ENCODE measurements at places on chromosomes 7 and 10.

DNA sequence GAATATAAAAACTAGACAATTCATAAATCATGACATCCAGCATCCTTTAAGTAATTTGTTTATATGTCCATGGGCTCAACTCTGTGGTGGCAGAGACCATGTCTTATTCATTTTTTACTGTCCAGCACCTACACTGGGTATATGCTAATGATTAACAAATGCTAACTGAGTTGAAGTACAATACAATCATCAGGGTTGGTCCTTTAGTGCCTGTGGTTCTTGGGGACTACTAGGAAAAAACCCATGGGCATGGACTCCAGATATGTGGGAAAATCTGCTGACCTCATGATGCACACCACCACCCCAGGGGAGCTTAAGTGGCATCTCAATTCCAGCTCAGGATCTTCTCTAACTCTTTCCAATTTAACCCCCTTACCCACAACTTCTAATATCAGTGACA, 85.3 kb upstream of the YAE1 start:
- DNase-seq: no peak

GRCh38 chr10:28873540-28873939, 196.2 kb downstream of the BAMBI start:
- no peak for DNase-seq

GRCh38 chr7:7848246-7848645, 120.3 kb upstream of the GLCCI1 start:
- no peak for DNase-seq

GRCh38 chr10:17109475-17110207, 20.0 kb downstream of the CUBN start:
- DNase-seq: no peak

- no peak for DNase-seq
Measured at GRCh38 chr7:46619723-46620310, 698.7 kb upstream of the IGFBP3 start.

DNA sequence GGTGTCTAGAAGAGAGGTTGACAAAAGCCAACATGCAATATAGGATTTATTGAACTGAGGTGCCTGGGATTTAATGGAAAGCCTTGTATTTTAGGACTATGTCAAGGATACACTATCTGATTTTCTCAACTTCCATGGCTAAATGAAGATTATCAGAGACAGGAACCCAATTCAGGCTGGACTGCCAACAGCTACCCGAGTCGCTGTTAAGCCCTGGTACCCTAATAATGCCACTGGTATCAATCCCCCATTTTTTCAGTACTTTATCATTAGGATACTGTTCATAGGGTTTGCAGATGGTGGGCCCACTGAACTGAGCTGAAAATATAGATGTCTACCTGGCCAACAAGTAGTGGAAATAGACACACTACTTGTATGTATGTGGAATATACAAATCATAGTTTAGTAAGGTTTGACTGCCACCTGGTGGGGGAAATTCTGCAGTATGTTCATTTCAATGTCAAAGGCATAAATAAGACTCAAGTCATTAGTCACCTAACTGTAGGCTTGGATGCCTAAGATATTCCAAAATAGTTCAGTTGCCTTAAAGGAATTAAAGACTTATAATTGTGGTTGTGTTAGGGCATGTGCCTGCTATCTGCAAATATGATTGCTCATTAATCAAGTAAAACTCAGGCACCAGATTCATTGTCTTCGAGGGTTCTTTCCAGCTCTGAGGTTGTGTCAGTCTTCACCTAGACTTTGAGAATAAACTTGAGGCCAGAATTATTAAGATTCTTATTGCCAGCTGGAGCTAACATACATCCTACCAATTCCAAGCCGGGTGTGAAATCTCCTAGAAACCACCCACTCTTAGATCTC, 34.1 kb upstream of the NOBOX start:
- DNase-seq: no peak

- no peak for DNase-seq
Measured at GRCh38 chr7:14637968-14638367, 264.6 kb downstream of the DGKB start.

GRCh38 chr7:75660566-75661215, 78.0 kb downstream of the HIP1 start:
- DNase-seq: no peak

- no peak for DNase-seq
Measured at GRCh38 chr10:16583382-16583781, 61.7 kb upstream of the C1QL3 start.

DNA sequence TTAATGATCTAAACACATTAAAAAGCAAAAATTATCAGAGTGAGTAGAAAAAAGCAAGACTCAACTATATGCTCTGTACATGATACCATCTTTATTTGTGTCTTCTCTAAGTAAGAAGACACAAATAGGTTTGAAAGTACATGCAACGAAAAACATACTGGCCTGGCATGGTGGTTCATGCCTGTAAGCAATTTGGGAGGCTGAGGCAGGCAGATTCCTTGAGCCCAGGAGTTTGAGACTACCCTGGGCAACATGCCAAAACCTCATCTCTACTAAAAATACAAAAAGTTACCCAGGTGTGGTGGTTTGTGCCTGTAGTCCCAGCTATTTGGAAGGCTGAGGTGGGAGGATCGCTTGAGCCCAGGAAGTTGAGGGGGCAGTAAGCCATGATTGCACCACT, 78.1 kb upstream of the TOMM7 start:
- no peak for DNase-seq

DNA sequence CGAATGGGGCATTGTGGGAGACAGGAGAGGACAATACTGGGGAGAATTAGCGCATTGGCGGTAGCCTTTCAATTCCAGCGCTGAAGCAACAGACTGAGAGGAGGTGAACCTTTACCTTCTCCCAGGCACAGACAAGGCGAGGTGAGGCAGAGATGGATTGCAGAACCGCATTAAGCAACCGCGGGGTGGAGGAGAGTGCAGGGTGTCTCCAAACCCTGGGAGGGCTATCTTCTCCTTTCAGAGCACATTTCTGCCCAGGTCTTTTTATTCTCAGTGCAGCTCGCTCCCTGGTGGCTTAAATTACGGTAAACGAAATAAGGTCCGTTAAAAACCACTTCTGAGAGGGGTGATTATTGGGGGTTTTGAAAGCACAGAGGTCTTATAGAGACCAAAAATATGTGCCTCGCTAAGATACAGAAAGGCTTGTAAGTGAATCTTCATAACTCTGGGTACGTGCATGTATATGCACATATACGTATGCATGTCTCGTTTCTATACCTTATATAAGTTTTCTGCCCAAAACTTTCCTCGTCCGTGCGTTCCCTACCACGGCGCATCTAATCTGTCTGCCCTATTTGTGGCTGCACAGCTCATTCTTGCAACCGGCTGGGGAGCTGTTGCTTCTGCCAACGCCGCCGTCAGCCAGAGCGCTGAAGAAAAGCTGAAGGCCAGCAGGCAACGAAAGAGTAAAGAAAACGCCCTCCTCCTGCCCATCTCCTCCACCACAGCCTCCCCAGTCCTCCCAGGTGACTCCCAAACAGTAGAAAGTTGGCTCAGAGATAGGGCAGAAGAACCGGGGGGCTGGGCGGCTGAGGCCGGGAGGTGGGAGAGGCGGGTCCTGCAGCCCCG, 895 bp upstream of the ZNF804B start:
- DNase-seq: no peak

DNA sequence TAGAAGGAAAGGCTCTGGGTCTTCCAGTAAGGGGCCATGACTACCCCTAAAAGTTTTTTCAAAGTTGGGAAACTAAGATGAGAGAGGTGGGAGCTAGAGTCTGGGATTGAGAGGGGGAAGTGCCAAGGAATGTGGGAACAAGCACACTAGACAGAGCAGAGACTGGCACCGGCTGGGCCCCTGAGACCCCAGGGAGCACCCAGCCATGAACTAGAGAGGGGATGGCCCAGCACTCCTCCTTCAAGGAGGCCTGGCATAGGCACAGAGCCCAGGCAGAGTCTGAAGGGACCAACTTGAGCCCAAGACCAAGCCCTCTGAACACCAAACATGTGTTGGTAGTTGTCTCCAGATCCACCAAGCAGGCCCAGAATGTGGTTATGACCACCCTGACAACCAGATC, 119.0 kb downstream of the GRID1 start:
- no peak for DNase-seq

DNA sequence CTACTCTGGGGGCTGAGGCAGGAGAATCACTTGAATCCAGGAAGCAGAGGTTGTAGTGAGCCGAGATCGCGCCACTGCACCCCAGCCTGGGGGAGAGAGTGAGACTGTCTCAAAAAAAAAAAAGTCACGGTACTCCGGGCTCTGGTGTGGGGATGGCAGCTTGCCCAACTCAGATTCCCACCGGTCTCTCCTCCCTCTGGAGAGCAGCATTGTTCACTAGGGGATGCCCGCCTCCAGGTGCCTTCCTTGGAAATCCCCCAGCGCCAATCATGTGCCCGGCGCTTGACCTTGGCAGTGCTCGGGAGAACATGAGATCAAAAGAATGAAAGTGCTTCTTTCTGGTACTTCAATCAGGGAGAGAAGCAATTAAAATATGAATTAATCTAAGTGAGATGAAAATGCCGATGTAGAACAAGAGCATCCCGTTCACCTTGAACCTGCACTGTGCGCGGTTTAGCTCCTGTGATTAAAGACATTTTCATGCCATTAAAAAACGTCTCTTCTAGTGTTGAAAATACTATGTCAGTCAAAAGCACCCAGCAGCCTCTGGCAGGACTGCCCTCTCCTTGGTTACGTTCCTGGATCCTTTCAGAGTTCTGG, 1127.3 kb upstream of the AUTS2 start:
- no peak for DNase-seq

- DNase-seq: peak; percentile 87
Measured at GRCh38 chr10:5951167-5951711, 26.1 kb downstream of the IL15RA start.

DNA sequence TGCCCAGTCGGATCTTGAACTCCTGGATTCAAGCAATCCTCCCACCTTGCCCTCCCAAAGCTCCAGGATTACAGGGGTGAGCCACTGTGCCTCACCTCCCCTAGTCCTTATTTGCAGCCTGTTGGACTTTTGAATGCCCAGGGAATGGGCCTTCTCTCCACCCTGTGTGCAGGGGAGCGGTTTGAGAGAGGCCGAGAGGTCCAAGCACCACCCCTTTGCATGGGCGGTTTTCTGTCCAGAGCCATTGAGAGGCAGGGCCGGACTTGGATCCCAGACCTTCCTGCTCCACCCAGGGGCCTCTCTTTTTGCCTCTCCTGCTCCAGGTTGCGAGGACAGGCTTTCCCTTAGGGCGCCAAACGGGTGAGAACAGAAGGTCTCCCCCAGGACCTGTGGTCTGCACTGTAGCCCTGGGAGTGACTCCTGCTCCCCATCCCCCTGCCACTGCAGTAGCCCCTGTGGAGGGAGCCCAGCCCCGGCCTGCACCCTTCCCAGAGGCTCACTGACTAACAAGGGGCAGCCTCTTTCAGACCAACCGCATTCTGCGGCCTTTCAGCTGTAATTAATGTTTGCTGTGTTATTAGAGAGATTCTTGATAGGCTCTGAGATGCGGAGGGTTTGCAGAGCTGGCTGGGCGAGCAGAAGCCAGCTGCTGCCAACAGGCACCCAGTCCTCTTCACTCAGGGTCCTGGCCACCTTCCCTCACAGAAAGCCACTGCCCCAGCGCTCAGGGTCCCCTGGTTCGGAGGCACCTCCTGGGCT, 57.9 kb downstream of the ELFN1 start:
- DNase-seq: no peak

DNA sequence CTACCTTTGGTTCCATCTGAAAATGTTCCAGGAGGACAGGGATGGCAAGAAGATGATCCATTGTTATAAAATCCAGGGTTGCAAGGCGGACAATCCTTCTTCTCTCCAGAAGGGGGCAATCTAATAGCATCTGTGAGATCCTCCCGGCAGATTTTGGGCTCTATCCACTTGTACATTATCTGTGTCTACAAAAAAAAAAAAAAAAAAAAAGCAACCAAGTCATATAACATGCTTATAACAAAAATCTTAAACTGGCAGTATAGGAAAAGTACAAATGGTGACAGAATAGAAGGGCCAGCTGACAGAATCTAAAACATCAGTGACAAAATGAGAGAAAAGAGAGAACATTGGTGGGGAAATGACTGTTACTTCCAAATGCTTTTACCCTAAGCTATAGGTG, 132.7 kb downstream of the ELAPOR2 start:
- no peak for DNase-seq

GRCh38 chr7:158519633-158520174, 67.9 kb downstream of the PTPRN2 start:
- no peak for DNase-seq

DNA sequence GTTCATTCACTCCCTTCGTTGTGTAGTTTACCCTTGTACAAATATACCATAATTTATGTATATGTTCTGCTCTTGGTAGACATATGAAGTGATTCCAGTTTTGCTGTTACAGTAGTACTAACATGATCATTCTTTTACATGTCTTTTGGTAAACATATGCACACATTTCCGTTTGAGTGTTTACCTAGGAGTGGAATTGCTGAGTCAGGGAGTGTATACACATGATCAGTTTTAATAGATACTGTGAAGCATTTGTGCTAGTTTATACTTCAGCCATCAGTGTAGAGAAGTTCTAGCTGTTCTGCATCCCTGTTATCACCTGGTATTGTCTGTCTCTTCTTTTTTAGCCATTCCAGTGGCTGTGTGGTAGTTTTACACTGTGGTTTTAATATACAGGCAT, 34.5 kb upstream of the CYP26C1 start:
- no peak for DNase-seq

DNA sequence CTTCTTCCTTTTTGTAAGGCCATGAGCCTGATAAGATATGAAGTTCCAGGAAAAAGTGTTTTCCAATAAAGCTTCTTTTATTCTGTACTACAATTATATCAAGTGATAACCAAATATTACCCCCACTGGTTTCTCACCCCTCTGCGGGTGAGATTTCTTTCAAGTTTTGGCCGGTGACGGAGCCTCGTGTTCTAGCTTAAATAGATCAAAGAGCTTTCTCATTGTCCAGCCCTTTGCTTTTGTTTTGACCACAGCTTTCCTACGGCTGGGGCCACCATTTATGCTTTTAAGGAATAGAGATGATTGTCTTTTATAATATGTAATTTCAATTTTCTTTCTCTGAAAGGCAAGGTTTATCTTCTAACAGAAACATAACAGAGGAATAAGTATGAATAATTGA, 196.7 kb upstream of the MTPN start:
- DNase-seq: no peak

DNA sequence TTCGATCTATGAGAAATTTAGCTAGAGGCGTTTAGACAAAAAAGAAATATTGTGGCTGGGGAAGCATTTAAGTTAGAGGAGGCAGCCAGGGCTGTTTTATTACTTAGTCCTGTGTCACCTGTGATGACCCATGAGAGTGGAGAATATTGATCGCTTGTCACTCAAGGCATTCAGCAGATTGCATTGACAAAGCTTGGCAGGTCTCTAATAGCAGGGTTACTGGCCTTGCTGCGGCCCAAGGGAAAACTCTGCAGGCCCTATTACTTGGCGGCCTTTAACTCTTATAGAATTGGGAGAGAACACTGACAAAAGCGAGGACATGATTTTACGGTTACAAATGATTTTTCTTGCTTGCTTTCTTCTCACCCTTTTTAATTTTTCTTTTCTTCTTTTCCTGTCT, 473.5 kb downstream of the AUTS2 start:
- no peak for DNase-seq

- DNase-seq: no peak
Measured at GRCh38 chr7:22027475-22027874, 81.8 kb upstream of the CDCA7L start.

All from ascending aorta (tissue), 2 donors.